ENCODE measurements at places on chromosomes 3 and 15. TPM values are rescaled to one million over a fixed set of nuclear protein-coding genes. Genes with fewer than 3 reads are reported as not detected.

APOD gene
- 79.6 TPM for total RNA-seq

GOLGA8S gene
- total RNA-seq, result 0.31 TPM

GPR149 gene
- total RNA-seq, result not detected

SETMAR gene
- 18.5 TPM for total RNA-seq

MINAR1 gene
- 0.07 TPM for total RNA-seq

FAM43A gene
- total RNA-seq, result 10.9 TPM

TRIM42 gene
- not detected for total RNA-seq

RASGRP1 gene
- 4.4 TPM for total RNA-seq

DNA sequence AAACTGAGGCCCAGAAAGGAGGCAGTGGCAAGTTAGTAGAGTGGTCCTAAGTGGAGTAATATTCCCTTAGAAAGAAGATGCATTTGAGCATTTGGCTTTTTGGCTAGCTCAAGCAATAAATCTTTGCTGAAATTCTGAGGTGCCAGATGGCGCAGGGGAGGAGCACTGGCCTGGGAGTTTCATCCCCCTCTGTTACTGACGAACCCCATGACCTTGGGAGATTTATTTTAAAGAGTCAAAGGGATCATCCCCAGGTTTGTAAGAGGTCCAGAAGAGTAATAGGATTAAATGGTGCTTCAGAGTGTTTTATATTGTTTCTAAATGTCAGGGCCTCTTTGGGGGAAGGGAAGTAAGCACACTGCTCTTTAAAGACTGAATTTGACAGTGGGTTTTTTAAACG, 85.1 kb upstream of the PIAS1 start:
- no peak for DNase-seq

GRCh38 chr15:71254491-71254890, 139.2 kb downstream of the THSD4 start:
- no peak for DNase-seq

- DNase-seq, result no peak
Observed at GRCh38 chr3:64095802-64096201, 72.5 kb upstream of the PSMD6 start.

DNA sequence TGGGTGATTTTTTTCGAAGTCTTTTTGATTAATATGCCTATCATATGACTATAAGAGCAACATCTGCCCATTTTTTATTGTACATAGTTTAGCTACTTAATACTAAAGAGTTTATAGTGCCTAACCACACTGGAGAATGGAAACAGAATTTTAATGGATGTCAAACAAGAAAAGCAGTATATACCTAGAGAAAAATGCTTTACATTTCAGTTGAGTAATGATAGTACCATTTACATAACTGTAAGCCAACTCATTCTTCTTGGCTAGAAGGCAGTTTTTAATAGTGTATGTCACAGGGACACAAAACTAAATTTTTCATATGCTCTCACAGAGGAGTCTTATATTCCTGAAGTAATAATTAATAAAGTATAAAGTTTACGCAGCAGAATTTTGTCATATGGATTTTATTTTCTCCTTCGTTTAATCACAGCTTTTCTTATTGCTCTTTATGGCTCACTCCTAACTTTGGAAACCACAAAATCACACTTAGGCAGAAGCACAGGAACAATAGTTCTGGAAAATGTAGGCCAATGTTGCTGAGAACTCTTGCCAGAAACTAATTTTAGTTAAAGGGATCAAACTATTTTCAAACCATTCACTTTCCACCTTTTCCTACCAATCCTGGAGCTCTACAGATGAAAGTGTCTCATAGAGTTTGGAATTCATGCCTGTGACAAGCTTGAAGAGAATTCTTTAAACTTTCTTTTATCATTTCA, 243.6 kb downstream of the ZIC1 start:
- no peak for DNase-seq

DNA sequence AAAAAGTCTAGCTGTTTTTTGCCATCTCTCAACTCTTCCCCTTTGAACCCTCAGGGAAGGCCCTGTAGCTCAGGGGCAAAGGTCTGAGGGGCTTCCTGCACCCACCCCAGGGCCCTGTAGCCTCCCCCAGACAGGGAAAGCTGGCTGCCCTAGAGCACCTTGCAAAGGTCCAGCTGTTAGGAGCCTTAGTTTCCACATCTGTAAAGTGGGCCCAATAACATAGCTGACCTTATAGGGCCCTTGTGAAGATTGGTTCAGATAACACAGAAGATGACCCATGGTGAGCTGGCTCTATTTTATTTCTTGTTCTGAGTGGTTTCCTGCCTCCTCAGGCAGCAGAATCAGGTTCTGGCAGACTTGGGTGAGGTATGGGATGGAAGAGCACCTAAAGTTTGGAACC, 55.2 kb upstream of the SMAD6 start:
- DNase-seq, result no peak

- DNase-seq, result no peak
Observed at GRCh38 chr3:36776436-36776835, 12.1 kb upstream of the DCLK3 start.

- no peak for DNase-seq
Observed at GRCh38 chr3:163218336-163218735, 1721.7 kb downstream of the OTOL1 start.

DNA sequence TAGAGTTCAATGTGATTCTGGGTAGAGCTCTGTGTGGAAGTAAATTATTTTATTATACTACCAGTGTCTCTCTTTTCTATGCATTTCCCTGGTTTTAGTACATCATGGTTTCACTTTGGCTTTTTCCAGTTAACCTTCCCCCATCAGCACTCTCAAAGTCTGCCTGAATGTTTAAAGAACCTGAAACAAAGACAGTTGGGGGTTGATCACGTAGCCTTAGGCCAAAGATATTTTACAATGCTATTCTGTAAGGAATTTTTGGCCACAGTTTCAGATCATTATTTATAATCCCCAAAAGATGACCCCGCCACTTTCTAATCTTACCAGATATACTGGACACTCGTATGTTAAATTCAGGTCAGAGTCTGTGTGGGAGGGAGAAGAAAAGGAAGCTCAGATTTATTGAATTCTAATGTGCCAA, 156.3 kb upstream of the TMC3 start:
- no peak for DNase-seq

DNA sequence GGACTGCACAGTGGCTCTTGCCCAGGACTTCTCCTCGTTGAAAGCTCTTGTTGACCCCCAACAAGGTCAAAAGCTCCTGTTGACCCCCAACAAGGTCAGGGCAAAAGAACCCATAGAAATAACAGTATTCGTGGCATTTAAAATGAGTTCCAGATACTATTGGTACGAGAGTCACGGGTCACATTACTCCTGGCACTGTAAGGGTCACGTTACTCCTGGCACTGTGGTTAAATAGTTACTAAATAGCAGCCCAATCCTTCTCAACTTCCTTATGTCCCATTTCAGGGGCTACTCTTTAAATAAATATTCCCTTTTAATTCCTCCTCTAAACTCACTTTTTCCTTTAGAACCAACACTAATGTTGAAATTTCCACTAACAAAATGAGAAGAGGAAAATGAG, 18.2 kb upstream of the ADCY5 start:
- no peak for DNase-seq

GRCh38 chr3:30605706-30606300, 598 bp upstream of the TGFBR2 start:
- no peak for DNase-seq

DNA sequence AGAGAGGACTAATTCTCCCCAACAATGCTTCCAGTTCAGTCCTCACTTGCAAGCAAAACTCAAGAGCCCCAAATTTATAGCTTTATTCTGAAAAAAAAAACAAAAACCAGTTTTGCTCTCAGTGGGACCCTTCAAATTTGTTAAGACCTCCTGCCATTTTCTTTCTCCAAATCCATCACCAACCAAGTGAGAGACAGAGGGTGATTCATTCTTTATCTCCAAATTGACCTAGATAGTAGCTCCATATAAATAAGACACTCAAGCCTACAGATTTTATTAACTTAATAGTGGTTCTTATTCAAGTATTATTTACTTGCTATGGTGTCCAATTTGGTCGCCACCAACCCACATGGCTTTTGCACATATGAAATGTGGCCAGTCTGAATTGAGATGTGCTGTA, 195.8 kb downstream of the RORA start:
- DNase-seq, result no peak

GRCh38 chr15:57118013-57118799, 199.8 kb downstream of the TCF12 start:
- no peak for DNase-seq

- no peak for DNase-seq
Observed at GRCh38 chr3:59734061-59734460, 684.2 kb upstream of the CFAP20DC start.

- peak; percentile 75 for DNase-seq
Observed at GRCh38 chr15:37106490-37107001, 6.2 kb upstream of the MEIS2 start.

GRCh38 chr3:168100777-168101492, 5.2 kb upstream of the GOLIM4 start:
- DNase-seq, result no peak

GRCh38 chr15:26901041-26901440, 34.2 kb downstream of the GABRA5 start:
- DNase-seq, result no peak

- DNase-seq, result no peak
Observed at GRCh38 chr3:127717357-127718244, 44.8 kb downstream of the ABTB1 start.

DNA sequence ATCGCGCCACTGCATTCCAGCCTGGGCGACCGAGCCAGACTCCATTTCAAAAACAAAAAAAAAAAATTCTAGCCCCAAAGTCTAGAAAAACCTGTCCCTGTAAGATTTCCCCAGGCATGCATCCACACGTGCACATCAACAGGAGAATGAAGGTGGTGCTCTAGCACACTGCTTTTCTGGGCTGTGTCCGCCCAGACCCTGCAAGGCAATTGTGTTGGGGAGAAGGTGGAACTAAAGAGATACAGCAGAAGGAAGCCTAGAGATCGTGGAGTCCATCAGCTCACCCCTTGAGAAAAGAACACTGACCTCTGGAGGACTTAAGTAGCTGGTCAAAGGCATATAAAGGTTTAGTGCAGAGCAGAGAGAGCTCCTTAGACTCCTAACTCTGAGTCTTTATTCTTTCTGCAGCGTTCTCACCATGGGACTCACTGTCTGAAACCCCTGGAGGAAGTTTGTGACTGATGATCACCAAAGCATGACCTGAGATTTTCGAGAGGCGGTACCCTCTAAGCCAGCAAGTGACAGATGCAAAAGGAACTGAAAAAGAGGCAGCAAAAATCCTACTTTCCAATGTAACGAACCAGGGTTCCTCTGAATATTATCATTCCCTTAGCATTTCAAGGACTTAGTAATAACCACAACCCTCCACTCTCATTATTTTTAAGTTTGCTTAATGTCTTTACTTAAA, 179.8 kb downstream of the MEX3B start:
- no peak for DNase-seq

- no peak for DNase-seq
Observed at GRCh38 chr3:50171540-50172301, 16.6 kb downstream of the SEMA3F start.

DNA sequence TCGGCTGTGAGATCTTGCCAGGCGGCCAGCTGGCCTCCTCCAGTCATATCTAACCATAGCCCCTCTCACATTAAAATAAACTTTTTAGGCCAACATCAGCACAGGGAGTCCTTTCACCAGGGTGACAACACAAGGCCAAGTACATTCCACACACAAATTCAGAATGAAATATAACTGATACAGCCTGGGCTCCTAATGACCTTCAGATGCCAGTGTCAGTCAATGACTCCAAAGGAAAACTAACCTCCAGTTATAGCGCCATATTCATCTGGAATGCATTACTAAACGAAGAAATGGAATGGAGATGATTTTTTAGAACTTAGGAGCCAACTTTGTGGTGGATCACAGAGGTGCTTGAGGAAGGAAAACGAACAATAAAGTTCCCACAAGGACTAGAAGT, 205.4 kb downstream of the GREM1 start:
- no peak for DNase-seq

GRCh38 chr3:22862111-22862510, 341.0 kb upstream of the UBE2E2 start:
- no peak for DNase-seq

DNA sequence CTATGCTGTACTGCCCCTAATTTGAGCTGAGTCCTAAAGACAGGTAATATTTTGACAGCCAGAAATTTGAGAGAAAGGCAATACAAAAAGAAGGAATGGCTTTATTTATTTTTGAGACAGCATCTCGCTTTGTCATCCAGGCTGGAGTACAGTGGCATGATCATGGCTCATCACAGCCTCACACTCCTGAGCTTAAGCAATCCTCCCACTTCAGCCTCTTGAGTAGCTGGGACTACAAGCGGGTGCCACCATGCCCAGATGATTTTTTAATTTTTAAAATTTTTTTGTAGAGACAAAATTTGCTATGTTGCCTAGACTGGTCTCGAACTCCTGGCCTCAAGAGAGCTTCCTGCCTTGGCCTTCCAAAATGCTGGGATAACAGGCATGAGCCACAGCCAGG, 77.4 kb upstream of the SLC4A7 start:
- DNase-seq, result no peak

GRCh38 chr3:136495213-136495612, 245.1 kb downstream of the PCCB start:
- DNase-seq, result no peak

GRCh38 chr15:48097264-48097663, 23.5 kb upstream of the SLC24A5 start:
- no peak for DNase-seq

DNA sequence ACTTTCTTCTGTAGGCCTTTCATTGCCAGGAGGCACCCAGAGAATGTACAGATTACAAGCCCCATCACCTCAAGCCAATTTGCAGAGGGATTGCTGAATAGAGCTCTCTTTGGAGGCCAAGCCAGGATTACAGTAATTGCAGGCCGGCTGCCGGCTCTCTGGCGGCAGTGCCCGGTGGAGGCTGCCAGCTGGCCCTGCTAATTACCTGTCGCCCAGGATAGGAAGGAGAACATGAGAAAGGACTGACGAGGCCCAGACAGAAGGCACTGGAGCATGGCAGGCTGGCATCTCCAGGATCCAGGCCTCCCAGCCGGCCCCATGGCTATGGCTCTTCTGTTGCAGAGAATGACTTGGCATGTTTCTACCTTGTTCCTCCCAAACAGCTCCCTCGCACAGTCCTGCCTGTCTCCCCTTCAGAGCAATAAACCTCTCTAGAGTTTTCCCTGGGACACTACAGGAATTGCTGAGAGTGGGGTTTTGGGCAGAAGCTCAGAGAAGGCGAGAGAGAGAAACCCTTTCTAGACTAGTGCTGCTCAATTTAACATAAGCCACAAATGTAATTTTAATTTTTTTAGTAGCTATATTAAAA, 273.6 kb upstream of the PROK2 start:
- no peak for DNase-seq

DNA sequence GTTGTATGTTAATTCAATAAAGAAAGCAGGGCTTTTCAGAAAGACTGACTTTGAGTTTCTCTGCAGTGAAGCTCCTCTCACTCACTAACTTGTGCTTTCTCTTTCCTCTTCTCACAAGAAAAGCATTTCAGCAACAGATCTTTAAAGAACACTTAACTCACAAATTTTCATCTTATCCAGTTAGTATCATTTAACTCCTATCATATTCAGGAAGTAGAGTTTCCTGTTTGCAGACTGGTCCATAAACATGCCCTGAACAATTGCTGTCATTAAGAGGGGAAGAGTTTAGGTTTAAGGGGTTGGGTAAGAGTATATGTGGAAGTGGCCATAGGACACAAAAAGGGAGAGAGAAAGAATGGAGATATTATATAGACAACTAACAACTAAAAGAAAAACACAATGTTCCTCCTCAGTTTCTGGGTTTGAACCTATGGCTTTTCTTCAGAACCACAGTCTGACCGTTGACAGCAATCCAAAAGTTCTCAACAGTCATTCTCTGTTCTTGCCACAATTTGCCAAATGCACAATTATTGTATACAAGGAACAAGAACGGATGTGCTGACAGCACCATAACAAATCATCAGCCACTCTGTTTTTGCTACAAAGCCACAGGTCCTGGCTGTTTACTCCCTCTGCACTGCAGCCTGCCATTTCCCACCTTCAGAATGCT, 63.9 kb downstream of the CHAC1 start:
- no peak for DNase-seq
